ENCODE measurements at places on chromosomes 16 and 17. TPM values are rescaled to one million over a fixed set of nuclear protein-coding genes. Genes with fewer than 3 reads are reported as not detected.

The CRISPLD2 gene
- total RNA-seq, result 12.8 TPM

GRCh38 chr16:2596747-2597559 lies 59.1 kb downstream of the PDPK1 start:
- no peak for DNase-seq

The CTF1 gene
- total RNA-seq, result 9.6 TPM

The ZC3H18 gene
- 21.3 TPM for total RNA-seq

DNA sequence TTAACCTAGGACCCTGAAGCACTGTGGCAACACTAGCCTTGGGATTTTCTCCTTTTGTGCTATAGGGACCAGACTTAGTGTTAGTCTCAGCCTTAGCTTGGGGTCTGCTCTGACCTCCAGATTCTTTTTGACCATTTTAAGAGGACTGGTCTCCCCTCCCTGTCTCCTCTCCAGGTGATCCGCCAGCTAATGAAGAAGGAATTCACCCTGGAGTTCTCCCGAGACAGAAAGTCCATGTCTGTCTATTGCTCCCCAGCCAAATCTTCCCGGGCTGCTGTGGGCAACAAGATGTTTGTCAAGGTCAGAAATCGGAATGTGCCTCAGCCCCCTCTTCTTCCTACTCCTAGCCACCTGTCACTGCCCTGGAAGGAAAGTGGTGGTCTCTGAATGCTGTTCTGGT lies 19.5 kb downstream of the ATP2A1 start:
- no peak for DNase-seq

DNA sequence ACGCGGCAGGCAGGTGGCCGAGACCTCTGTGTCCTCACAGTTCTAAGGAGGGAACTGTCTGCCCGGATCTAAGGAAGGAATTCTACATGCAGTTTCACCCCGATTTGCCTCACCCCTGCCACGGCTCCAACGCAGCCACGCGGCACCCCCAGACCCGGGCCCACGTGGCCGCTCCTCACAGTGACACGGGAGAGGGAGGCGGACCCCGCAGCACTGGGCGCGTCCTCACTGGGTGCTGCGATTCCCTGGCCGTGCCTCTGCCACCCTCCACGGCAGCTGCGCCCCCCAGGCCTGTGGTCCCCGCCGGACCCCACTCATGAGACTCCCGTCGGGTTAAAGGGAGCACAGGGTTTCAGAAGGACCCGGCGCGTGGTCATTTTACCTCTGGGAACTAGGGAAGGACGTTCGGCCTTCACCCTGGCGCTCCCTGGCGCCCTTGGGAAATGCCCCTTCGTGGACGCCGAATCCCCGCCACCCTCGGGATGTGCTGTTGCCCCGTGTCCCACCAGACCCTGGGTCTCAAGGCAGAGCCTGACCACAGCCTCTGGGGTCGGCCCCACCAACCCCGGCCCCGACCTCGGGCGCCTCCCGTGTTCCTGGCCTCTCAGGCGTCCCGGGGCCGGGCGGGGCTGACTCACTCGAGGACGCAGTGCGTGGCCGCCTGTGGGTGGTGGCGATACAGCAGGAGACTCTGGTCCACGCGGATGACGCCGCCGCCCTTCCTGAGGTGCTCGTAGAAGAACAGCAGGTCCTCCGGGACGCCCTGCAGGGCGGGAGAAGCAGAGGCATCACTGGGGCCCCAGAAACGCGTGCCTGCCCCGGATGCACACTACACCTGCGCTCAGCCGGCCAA lies 118.8 kb upstream of the METRNL start:
- peak; percentile 23 for DNase-seq

GRCh38 chr16:84194470-84195200 lies 3.7 kb downstream of the ADAD2 start:
- no peak for DNase-seq

- no peak for DNase-seq
These were observed 414.3 kb downstream of the MAF start for GRCh38 chr16:79186196-79186595.

DNA sequence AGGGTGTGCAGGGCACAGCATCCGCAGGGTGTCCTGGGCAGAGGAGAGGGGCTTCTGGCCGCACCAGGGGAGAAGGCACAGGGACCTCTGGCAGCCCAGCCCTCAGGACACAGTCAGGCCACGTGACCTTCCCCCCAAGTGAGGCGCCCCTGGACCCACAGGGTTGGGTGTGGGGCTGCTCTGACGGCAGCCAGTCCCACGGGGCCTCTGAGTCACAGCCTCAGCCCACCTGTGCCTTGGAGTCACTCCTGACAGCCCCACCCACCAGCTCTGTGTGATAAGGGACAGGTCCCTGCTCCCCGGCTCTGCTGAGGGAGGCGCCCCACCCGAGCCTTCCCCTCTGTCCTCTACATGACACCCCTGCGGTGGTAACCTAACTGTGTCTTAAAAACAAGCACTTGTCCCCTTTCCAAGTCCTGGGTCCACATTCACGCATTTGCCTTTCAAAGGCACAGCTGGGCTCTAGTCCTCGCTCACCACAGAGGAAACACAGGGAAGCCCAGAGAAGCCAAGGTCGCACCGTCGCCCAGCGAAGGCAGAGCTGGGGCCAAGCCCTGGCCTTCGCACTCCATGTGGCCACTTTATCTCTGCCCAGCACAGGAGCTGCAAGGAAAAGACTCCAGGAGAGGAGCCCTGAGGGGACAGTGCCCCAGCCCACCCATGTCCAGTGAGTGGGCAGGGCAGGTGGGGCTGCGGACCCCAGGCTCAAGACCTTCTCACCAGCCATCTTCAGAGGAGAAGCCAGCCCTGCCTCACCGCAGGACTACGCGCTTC lies 5.1 kb upstream of the NPTX1 start:
- DNase-seq, result no peak

GRCh38 chr17:63816669-63817068 lies 10.6 kb upstream of the PSMC5 start:
- DNase-seq, result no peak

- no peak for DNase-seq
These were observed 94.8 kb upstream of the CBX4 start for GRCh38 chr17:79933863-79934652.

GRCh38 chr16:8931859-8932258 lies 31.8 kb downstream of the USP7 start:
- peak; percentile 52 for DNase-seq

The FN3K gene
- total RNA-seq, result 79.1 TPM

The C16orf92 gene
- not detected for total RNA-seq

GRCh38 chr16:31009894-31010584 lies 399 bp downstream of the STX1B start:
- DNase-seq, result no peak

GRCh38 chr16:49701065-49701685 lies 154.7 kb downstream of the ZNF423 start:
- DNase-seq, result no peak

DNA sequence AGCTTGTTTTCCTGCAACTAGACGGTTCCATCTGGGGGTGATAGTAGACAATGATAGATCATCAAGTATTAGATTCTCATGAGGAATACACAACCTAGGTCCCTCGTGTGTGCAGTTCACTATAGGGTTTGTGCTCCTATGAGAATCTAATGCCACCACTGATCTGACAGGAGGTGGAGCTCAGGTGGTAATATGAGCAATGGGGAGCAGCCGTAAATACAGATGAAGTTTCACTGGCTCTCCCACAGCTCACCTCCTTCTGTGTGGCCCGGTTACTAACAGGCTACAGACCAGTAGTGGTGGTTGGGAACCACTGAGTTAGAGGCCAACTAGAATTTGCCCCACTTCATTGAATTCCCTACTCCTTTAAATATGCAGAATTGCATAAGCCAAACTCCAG lies 147.5 kb upstream of the HSBP1 start:
- no peak for DNase-seq

DNA sequence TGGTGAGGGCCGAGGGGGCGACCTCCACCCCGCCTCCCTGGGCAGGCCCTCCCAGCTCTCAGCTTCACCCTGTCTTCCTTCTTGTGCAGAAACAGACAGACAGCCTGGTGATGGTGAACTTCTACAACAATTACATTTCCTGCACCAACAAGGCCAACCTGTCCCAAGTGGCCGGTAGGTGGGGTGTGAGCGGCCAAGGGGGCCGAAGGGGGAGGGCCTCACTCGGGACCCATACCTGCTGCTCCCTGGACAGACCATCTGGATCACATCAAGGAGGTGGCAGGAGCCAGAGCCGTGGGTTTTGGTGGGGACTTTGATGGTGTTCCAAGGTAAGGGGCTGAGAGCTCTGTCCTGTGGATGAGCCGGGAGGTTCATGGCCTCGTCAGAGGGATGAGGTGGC lies 20.1 kb downstream of the CHMP1A start:
- no peak for DNase-seq

GRCh38 chr16:82510789-82511305 lies 115.9 kb upstream of the CDH13 start:
- DNase-seq, result no peak

DNA sequence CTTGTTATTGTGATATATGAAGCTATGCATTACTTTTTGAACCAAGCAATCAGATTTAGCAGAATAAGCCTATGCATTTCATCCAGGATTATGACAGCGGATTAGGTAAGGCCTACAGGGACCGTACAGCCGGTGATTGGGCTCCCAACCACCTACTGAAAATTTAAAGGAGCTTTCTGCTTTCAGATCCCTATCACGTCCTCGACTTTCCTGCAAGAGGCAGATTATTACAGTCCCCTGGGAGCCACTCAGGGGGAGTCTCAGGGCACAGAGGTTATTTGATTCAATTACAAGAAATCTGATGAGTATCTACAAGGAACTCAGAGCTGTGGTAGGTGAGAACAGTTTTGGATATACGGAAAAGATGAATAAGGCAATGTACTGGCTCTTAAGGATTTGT lies 80.7 kb downstream of the HS3ST3B1 start:
- DNase-seq, result no peak

DNA sequence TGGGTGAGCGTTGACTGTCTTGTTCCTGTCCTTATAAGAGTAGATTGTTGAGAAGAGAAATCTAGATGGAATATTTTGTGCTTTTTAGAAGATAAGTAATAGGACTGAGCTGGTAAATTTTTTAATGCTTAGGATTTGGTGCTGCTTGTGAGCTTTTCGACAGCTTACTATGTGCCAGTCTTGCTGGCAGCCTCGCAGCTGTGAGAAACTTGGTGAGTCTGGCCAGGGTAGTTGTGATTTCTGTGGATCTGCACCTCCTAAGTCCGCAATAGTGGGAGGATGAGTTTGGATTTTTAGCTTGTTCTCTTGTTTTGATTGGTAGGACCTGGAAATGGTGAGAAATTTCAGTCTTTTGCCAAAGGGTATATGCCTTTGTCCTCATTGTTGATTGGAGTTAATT lies 3.6 kb downstream of the SOCS7 start:
- DNase-seq, result no peak

The MYOCD gene
- total RNA-seq, result 57.3 TPM

DNA sequence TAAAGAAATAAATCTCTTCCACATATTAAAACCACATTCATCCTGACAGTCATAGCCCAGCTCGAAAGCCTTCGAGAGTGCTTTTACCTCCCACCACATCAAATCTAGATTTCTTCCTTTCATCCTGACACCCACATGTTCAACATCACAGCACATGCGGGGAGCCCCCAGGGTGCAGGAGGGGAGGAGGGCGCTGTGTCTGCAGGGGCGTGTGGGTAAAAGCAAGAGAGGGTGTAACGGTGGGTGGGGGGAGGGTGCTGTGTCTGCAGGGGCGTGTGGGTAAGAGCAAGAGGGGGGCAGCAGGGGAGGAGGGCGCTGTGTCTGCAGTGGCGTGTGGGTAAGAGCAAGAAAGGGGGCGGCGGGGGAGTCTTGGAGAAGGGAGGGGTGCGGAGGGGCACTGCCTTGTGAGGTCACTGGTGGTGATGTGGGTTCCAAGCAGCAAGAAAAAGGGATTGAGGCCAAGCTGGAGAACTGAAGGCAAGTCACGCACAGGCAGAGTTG lies 34.7 kb downstream of the ADCY9 start:
- DNase-seq, result no peak
